ENCODE measurements at places on chromosomes 3 and 15. TPM values are rescaled to one million over a fixed set of nuclear protein-coding genes. Genes with fewer than 3 reads are reported as not detected.

DNA sequence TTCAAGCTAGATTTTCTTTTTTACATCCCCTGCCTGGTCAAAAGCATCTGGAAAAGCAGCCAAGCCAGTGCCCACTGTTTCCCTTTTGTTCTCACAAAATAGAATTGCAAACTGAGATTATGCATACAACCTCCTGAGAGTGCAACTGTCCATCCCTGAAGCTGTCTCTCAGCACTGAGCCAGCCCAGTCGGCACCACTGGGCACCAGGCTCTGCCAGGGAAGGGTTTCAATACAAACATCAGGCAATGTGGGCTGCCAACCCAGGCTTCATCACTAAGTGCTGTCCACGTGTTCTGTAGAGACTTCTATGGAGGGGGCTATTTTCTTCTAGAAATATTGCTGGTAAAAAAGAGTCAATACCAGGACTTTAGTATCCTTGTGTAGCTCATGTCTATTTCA lies 356.3 kb upstream of the TBL1XR1 start:
- DNase-seq: no peak

GRCh38 chr15:25368850-25369249 lies 70.0 kb downstream of the UBE3A start:
- DNase-seq: no peak

DNA sequence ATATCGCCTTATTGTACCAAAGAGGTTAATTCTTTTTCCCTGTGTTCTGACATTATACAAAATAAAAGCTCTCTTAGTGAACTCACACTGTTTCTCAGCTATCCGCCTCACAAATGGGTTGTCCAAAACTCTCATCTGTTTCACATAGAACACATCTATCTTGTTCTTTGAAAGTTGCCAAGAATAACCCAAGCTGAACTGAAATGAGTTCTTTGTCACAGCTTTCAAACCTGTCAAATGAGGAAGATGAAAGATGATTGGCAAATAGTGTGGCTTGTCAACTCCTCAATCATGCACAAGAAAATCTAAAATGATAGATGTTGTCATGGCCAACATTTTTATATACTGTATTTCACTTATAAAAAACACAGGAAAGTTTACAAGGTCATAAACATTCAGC lies 168.1 kb upstream of the OSTN start:
- no peak for DNase-seq

GRCh38 chr3:184378651-184379357 lies 797 bp upstream of the THPO start:
- no peak for DNase-seq

GRCh38 chr3:32443478-32443877 lies 51.8 kb downstream of the CMTM7 start:
- DNase-seq: peak; percentile 82

DNA sequence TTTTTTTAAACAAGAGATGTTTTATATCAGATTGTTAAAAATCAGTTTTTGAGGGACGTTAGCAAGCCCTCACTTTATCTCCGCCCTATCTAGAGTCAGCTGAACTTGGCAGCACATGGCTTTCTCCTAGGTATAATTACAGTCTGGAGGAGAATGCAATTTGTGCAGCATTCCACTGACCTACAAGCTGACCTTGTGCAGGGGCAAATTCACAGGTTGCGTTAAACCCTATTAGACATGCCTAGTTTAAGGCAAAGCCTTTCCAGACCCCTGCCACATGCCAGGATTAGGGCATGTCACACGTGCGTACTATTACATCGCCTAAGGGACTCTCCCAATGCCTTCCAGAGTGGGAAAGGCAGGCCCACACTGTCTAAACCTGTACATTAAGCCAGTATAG lies 224.0 kb downstream of the GREM1 start:
- DNase-seq: no peak

DNA sequence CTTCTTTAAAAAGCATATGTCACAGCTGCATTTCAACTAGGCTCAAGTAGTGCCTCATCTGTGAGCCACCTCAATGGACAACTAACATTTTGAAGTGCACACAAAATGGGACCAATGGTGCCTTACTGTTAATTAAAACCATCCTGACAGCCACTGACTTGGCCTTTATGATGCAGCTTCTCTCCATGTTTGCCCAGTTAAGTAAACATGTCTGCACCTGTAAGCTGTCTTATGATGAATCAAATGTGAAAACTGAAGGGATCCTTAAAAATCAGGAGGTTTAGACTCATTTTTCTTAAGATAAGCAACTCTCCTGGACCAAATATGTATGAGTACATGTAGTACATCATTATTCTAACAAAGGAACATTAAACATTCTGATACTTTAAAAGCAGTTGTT lies 861.6 kb downstream of the ROBO1 start:
- DNase-seq: no peak

DNA sequence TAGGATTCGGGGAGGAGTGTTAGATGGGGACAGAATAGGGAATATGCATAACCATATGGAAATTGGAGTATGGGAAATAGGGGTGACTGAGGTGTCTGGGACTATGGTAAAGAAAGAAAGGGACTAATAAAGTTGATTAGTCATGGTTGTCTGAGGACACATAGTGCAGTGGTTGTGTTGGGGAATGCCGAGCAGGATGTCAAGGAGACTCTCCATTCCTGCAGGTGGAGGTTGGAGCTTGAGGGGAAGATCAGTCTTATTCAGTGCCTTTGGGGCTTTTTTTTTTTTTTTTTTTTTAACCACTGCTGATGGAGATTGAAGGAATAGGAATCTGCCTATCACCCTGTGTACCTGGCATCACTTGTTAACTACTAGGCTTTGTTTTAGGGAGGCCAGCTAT lies 10.8 kb downstream of the NMD3 start:
- no peak for DNase-seq

DNA sequence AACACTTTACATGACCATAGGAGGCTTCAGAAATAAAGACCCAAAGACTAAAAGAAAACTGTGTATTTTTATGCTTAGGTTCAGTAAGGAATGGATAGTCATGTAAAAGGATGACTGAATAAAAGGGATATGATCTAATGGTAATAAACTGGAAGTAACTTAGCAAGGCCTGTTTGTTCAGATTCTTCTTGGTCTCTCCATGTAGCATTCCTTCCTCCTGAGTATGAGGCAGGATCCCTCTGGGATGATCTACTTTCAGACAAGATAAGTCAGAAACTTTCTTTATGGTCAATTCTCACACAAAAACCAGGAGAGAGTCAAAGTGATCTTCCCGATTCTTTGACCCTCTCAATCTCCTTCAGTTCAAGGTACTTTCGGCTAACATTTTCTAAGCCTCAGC lies 340.8 kb upstream of the DCBLD2 start:
- no peak for DNase-seq

- DNase-seq: no peak
Observed at GRCh38 chr3:174083706-174084105, 686.2 kb downstream of the NLGN1 start.

- peak; percentile 30 for DNase-seq
Observed at GRCh38 chr15:90863987-90864386, 4.4 kb upstream of the FURIN start.

- DNase-seq: peak; percentile 59
Observed at GRCh38 chr3:101518421-101518871, 5.4 kb upstream of the SENP7 start.

DNA sequence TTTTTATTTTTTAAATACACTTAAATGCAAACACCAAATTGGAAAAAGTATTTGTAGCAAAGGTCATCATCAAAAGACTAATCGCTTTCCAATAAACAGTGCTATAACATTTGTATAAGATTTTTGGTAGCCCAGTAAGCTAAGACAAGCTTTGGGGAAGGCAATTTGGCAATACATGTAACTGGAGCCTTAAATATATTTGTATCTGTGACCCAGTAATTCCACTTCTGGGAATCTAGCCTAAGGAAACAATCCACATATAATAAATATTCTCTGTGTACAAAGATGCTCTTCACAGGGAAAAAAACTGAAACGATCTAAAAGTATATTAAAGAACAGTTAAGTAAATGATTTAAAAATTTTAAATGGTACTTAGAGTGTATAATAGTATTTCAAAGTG lies 65.5 kb upstream of the TJP1 start:
- DNase-seq: peak; percentile 8

- no peak for DNase-seq
Observed at GRCh38 chr15:59642351-59642750, 15.0 kb downstream of the GTF2A2 start.

- no peak for DNase-seq
Observed at GRCh38 chr3:12695112-12695511, 31.2 kb upstream of the RAF1 start.

DNA sequence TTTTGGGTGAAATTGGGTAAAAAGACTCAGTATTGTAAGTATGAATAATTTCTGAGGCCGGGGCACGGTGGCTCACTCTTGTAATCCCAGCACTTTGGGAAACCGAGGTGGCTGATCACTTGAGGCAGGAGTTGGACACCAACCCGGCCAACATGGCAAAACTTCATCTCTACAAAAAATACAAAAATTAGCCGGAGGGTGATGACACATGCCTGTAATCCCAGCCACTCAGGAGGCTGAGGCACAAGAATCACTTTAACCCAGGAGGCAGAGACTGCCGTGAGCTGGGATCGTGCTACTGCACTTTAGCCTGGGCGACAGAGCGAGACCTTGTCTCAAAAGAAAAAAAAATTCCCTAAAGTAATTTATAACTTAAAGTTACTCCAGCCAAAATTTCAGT lies 162.2 kb downstream of the APBA2 start:
- DNase-seq: no peak

DNA sequence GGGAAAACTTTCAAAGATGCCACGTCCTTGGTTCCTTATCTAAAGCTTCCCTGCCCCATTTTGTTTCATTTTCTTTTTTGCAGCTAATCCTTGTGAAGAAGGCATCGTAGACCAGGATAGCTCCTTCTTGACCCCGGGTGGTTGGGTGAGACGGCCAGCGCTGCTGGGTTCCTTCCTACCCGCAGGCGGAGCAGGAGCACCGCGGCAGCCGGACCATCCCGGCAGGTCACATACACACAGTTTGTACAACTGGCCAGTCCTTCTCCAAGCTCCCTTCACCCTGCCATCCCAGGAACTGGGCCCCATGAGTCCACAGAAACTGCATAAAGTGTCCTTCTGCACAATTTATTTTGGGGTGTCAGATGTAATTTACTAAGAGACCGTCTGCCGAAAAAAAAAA lies 83.9 kb downstream of the MEGF11 start:
- DNase-seq: no peak

GRCh38 chr3:129592381-129593131 lies 13.9 kb downstream of the PLXND1 start:
- DNase-seq: no peak

DNA sequence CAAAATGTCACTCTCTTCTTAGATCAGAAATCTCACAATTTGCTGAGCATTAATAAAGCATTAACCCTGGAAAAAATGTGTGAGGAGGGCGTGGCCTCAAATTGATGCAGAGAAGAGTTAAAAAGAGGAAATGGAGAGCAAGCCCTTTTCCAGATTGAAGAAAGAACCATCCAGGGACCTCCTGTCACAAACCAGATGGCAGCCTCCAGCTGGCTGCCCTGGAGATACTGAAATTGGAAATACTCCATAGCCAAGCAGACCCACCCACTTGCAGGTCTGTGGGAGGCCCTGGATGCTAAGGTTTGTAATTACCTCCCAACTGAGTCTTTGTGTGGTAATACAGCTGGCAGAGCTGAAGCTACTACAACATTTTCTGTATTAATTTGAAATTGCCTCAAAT lies 214.9 kb downstream of the IL20RB start:
- DNase-seq: no peak

DNA sequence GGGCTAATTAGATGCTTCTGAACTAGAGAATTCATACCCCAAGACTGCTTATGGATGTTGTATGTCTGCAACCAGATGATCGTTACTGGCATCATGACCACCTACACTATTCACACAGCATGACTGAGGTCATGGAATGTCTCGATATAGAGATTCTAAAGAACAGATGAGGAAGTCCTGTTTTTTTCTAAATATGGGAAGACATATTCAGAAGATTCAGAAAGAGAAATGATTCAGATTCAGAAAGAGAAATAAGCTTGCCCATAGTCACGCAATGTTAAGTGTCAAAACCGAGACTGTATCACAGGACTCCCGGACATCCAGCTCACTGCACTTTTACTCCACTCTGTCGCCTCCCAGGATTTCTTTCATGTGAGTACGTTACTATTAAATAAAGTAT lies 136.2 kb downstream of the TPRG1 start:
- DNase-seq: no peak

- no peak for DNase-seq
Observed at GRCh38 chr3:170480111-170480510, 61.4 kb downstream of the CLDN11 start.

Gene MGLL
- total RNA-seq: 25.3 TPM

Gene EXD1
- total RNA-seq: 0.37 TPM

Gene AHSG
- not detected for total RNA-seq

Gene TIMP4
- total RNA-seq: not detected

Gene UMPS
- total RNA-seq: 49.3 TPM

Gene SPINK8
- total RNA-seq: not detected

Gene DNAH12
- total RNA-seq: 0.47 TPM

Gene ZCWPW2
- total RNA-seq: 1.0 TPM

Gene ADCY5
- not detected for total RNA-seq
